ENCODE measurements at places on chromosomes 5 and 9. TPM values are rescaled to one million over a fixed set of nuclear protein-coding genes. Genes with fewer than 3 reads are reported as not detected.

Gene TNC
- total RNA-seq = 17.6 TPM

Gene SLC1A1
- total RNA-seq = 53.1 TPM

Gene PARP8
- 0.79 TPM for total RNA-seq

Gene GARIN3
- total RNA-seq = not detected

Gene PHF24
- total RNA-seq = 0.12 TPM
